ENCODE measurements at places on chromosomes 7 and 10. TPM values are rescaled to one million over a fixed set of nuclear protein-coding genes. Genes with fewer than 3 reads are reported as not detected.

The ADCYAP1R1 gene
- not detected for total RNA-seq

DNA sequence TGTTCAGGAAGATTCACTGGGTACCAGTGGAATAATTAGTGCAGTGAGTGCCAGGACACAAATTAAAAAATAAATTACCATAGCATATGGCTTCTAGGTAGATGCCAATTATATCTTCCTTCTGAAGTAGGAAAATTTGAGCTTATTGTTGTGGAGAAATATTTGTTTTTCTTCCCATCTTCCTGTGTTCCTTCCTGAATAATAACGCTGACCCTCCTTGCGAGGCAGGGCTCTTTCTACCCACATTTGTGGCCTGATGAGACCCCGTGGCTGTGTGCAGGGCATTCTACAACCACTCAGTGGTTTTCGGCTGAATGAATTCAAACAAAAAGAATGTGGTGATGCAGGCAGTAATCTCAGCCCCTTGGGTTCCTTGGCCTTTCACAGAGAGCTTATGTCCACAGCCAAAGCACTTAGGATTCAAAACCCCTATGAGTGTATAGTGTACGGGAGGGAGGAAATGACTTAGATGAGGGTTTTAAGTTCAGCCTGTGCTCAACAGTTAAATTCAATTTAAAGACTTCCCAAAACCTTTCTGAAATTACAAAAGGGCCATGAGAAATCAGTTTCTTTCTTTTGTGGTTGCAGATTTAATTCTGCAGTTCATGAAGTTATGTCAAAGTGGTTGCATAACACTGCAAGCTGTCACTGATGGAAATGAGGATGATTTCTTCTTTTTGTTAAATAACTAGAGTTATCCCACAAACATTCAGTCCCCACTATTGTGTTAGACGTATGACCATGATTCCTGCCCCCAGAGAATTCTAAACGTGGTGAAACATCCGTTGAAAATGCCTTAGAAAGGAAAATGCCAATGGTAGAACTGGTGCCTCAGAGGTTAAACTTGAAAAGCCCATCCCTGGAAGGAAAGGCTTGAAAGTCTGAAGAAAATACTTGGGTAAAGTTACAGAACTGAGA lies 255.3 kb downstream of the FZD1 start:
- no peaks in the 10 kb centered on the region for H3K4me1 ChIP-seq
- H3K4me3 ChIP-seq: no peak overlapping the region
- no peaks in the 10 kb centered on the region for H3K27me3 ChIP-seq
- DNase-seq: no peak
- no peaks in the 10 kb centered on the region for H3K36me3 ChIP-seq

GRCh38 chr10:58351616-58352578 lies 17.1 kb downstream of the UBE2D1 start:
- no peak overlapping the region for H3K4me3 ChIP-seq
- H3K36me3 ChIP-seq: no peaks in the 10 kb centered on the region
- H3K4me1 ChIP-seq: no peaks in the 10 kb centered on the region
- H3K27ac ChIP-seq: no peak overlapping the region

DNA sequence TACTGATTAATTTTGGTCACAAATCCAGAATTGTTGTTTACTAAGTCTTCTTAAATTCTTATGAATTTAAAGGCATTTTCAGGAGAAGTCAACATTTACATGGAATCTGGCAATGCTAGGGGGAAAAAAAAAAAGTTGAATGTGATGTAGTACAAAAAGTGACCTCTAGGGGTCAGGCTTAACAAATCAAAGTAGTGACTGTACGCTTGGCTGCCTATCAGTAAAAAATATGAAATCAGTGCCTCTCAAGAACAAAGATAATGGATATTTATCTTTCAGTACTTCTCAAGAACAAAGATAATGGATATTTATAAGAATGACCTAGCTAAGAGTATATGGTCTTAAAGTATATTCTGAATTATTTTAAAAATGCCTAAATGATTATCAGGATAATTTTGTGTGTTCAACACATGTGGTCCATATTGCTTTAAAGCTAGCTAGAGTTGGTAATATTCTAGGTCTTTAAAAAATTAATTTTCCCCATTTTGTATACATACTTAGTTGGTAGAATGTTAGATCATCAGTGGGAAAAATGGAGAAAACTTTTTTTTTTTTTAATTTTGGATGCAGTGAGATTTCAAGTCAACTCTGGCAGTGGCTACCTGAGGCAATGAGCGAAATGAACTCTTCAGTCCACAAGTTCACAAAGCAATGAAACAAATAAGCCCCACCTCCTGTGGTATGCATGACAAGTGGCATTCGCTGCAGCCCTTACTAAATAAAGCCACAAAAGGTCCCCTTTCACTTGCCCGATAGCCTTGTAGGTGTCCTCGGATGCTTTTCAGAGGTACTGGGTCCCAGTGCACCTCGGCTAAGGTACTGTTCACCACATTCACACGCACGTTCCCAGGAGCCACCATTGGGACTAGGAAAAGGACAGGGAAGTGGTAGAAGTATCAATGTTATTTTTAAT lies 51.2 kb upstream of the LAMB4 start:
- peak; percentile 26 for DNase-seq
- H3K36me3 ChIP-seq: no peaks in the 10 kb centered on the region
- no peak overlapping the region for H3K27ac ChIP-seq
- no peak overlapping the region for H3K4me3 ChIP-seq
- no peaks in the 10 kb centered on the region for H3K27me3 ChIP-seq

DNA sequence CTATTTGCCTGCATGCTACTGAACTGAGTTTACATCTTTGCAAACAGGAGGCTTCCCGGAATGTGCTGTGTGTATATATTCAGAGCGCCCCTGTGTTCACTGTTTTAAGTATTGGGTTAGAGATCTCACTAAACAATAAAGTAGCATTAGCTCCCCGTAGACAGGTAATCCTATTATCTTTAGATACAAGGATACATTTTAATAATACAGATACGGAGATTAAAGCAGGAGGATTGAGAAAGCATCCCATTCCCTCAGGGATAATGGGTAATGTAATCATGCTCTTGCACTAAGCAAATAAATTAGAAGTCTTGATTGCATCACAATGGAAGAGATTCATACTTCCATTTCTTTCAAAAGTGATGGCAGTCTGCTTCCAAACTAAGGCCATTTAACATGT lies 809.0 kb downstream of the NRG3 start:
- no peak for DNase-seq
- no peaks in the 10 kb centered on the region for H3K36me3 ChIP-seq
- no peaks in the 10 kb centered on the region for H3K4me1 ChIP-seq
- H3K4me3 ChIP-seq: no peak overlapping the region
- H3K27ac ChIP-seq: no peak overlapping the region

- H3K4me3 ChIP-seq: no peak overlapping the region
- no peak for DNase-seq
- H3K36me3 ChIP-seq: no peaks in the 10 kb centered on the region
These were observed 185.5 kb downstream of the ADARB2 start for GRCh38 chr10:1551636-1552338.

GRCh38 chr7:92782236-92782635 lies 54.1 kb downstream of the CDK6 start:
- H3K4me1 ChIP-seq: peaks cover 5% of the 10 kb centered on the region
- H3K27ac ChIP-seq: no peak overlapping the region
- H3K36me3 ChIP-seq: no peaks in the 10 kb centered on the region
- H3K27me3 ChIP-seq: no peaks in the 10 kb centered on the region

- no peak overlapping the region for H3K4me3 ChIP-seq
- no peak for DNase-seq
- no peaks in the 10 kb centered on the region for H3K4me1 ChIP-seq
- H3K27ac ChIP-seq: no peak overlapping the region
These were observed 220.9 kb upstream of the KMT2E start for GRCh38 chr7:104793066-104793465.

DNA sequence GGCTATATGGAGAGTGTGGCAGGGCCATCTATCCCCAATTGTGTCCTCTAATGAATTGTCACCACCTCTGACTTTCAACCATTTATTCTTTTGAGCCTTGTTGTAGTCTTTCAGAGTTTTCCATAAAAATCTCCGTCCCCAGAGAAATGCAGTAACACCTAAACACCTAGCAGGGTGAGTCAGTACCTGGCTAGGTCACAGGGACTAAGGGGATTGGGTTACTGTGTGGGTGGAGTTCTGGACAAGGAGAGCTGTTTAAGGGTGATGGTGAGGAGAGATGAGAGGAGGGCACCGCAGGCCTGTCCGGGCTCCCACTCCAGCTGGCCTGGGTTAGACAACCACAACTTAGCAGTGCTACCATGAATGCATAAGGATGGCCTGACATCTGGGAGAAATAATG lies 186.2 kb upstream of the LYZL1 start:
- no peak overlapping the region for H3K27ac ChIP-seq
- no peak overlapping the region for H3K4me3 ChIP-seq
- H3K4me1 ChIP-seq: no peaks in the 10 kb centered on the region
- no peaks in the 10 kb centered on the region for H3K27me3 ChIP-seq
- H3K36me3 ChIP-seq: no peaks in the 10 kb centered on the region

GRCh38 chr10:27783660-27784059 lies 38.0 kb upstream of the MKX start:
- H3K4me3 ChIP-seq: no peak overlapping the region
- no peak overlapping the region for H3K27ac ChIP-seq
- no peaks in the 10 kb centered on the region for H3K4me1 ChIP-seq
- no peaks in the 10 kb centered on the region for H3K27me3 ChIP-seq

- peaks cover 6% of the 10 kb centered on the region for H3K27me3 ChIP-seq
- peaks cover 5% of the 10 kb centered on the region for H3K4me1 ChIP-seq
- no peak overlapping the region for H3K27ac ChIP-seq
- no peak for DNase-seq
- no peak overlapping the region for H3K4me3 ChIP-seq
- H3K36me3 ChIP-seq: no peaks in the 10 kb centered on the region
These were observed 176.6 kb upstream of the SP4 start for GRCh38 chr7:21251151-21251800.

DNA sequence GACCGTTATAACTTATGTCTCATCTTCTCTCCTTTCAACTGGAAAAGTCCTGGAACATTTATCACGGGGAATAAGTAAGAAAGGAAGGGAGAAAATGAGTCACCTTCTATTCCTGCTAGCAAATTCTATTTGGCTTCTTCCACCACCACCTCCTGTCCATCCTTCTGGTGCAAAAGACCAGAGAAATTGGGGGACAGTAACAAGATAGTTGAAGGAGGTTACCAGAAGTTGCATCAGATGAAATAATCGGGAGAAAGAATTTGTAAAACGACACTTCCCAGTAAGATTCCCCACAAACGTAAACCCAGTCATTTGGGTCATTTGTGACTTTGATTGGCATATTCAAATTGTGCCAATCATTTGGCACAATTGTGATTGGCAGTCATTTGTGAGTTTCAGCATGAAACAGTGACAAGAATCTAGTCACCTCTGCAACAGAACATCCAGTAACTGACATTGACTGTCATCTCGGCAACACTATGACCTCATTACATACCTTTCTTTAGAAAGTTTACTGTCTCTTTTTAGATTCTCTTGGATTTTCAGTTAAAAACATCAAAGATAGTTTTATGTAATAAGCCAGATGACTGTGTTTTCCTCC lies 51.3 kb upstream of the PIK3CG start:
- no peaks in the 10 kb centered on the region for H3K36me3 ChIP-seq
- DNase-seq: no peak
- H3K27ac ChIP-seq: no peak overlapping the region

GRCh38 chr10:59675812-59676211 lies 33.8 kb downstream of the SLC16A9 start:
- H3K27me3 ChIP-seq: no peaks in the 10 kb centered on the region
- no peaks in the 10 kb centered on the region for H3K36me3 ChIP-seq
- no peak for DNase-seq
- H3K4me3 ChIP-seq: no peak overlapping the region
- H3K4me1 ChIP-seq: no peaks in the 10 kb centered on the region

Data from CD4-positive, alpha-beta memory T cell (primary cell).